ENCODE measurements at places on chromosomes 5 and 9. TPM values are rescaled to one million over a fixed set of nuclear protein-coding genes. Genes with fewer than 3 reads are reported as not detected.

DPYSL3 gene
- polyA plus RNA-seq: 123 TPM

GRCh38 chr9:75101004-75101588 is 12.8 kb downstream of the OSTF1 start:
- no peak for DNase-seq

- peak; percentile 85 for DNase-seq
These were observed at the start of gene CDKN2B-AS1 for GRCh38 chr9:21994556-21995005. CDKN2B-AS1 (plus strand) TSS chr9:21994791.

DNA sequence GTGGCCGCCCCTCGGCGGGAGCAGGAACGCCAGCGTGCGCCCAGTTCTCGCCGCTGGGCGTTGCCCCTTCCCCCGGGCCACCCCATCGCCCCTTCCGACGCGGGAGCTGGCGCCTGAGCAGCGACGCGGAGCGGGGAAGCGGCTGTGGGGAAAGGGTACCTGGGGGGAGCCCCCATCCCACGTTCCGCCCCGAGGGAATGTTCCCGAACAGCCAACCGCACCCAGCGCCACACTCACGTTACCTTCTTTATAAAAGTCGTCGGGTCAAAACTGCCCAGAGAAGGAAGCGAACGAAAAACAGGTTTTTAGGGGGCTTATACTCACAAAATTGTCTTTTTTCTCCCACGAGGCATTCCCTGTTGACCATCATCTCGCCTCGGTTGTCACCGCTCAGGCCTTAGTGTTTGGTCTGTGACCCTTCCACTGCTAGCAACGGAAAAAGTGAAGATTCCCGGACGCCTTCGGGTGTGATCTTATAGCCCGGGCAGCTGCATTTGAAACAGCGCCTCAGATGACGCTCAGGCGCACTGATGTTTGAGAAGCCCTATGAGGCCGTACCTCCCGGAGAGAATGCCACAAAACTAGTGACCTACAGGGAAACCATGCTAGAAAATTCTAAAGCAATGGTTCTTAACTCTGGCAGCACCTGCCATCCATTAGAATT is 475 bp upstream of the GOLM1 start:
- DNase-seq: peak; percentile 59

DNA sequence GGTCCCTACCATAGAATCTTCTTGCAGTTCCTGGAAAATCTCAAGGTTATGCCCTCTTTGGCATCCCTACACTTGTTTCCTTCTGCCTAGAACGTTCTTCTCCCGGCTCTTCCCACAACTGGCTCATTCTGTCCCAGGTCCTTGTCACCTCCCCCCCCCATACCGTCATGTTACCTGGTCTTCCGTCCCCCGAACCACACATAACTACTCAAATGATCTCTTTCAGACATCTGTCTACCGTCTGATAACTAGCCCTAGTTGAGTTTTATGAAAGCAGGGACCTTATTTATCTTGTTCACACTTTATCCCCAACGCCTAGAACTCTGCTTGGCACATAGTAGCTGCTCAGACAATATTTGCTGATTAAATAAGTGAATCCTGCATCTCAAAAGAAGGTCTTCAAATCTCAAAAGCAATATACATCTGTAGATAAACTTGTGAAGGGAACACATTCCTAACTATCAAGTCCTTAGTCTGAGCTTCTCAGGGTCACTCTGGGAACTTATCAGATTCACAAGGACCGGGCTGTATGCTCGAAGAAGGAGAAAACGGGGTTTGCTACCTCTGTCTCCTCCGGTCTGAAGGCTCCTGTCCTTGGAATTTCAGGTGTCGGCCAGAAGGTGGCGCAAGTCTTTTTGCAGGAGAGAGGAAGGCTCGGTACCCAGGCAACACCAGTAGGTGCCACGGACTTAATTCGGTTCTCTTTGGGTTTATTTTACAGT is 30.0 kb downstream of the LCP2 start:
- DNase-seq: peak; percentile 84

HK3 gene
- 0.02 TPM for polyA plus RNA-seq

WDR55 gene
- polyA plus RNA-seq: 32.7 TPM

All from SK-N-SH (cell line).